ENCODE measurements at places on chromosomes 13 and 19. TPM values are rescaled to one million over a fixed set of nuclear protein-coding genes. Genes with fewer than 3 reads are reported as not detected.

The ZMYM2 gene
- 63.4 TPM for total RNA-seq

The KISS1R gene
- total RNA-seq = not detected

The ADGRE3 gene
- not detected for total RNA-seq

The CATSPERD gene
- not detected for total RNA-seq

The SBK3 gene
- 0.66 TPM for total RNA-seq

The C13orf46 gene
- total RNA-seq = 0.26 TPM

The CLEC11A gene
- 27.5 TPM for total RNA-seq

GRCh38 chr13:42814868-42815267 is 33.5 kb downstream of the FAM216B start:
- DNase-seq = peak; percentile 95

DNA sequence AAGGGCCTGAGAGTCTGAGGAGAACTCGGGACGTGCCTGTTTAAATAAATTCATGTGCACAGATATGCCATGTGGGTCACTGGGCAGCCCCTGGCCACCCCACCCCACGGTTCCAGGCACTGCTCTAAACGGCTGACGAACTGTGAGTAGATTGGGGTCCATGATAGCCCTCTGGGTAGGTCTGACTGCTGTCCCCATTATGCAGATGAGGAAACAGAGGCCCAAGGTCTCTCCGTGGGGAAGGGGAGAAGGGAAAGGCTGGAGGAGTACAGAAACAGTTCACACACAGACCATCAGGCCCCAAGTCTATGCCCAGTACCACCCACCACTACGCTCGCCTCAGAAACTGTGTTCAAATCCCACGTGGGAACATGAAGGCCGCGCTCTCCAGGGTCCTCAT is 14.1 kb downstream of the ZNF787 start:
- no peak for DNase-seq

DNA sequence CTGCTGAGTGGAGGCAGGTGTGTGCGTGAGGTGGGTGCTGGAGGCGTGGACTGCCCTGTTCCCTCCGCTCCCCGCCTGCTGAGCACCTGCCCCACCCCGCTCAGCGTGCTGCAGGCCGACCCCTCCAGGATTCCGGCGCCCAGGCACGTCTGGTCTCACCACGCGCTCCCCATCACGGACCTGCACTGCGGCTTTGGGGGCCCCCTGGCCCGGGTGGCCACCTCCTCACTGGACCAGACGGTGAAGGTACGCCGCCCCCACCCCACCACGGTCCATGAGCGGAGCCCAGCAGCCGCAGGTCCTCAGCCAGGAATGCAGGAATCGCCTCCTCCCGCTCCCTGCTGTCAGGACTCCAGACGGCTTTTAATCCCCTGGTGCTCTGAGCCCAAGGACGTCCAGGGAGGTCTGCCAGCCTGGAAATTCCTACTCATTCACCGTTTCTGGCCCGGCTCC is 6.0 kb downstream of the WDR18 start:
- no peak for DNase-seq

- DNase-seq = no peak
Observed at GRCh38 chr13:34257966-34258365, 440.0 kb downstream of the RFC3 start.

- no peak for DNase-seq
Observed at GRCh38 chr13:41492432-41493260, 35.3 kb downstream of the RGCC start.

GRCh38 chr13:97028441-97029299 is 34.4 kb upstream of the OXGR1 start:
- DNase-seq = peak; percentile 58

DNA sequence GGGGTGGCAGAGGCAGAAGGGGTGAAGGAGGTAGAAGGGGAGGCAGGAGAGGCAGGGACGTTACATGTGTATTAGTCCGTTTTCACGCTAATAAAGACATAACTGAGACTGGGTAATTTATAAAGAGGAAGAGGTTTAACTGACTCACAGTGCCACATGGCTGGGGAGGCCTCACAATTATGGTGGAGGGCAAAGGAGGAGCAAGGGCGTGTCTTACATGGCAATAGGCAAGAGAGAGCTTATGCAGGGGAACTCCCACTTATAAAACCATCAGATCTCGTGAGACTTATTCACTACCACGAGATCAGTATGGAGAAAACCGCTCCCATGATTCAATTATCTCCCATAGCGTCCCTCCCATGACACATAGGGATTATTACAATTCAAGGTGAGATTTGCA is 19.0 kb upstream of the ACOD1 start:
- no peak for DNase-seq

GRCh38 chr19:55333870-55334269 is 5.8 kb upstream of the KMT5C start:
- DNase-seq = no peak

DNA sequence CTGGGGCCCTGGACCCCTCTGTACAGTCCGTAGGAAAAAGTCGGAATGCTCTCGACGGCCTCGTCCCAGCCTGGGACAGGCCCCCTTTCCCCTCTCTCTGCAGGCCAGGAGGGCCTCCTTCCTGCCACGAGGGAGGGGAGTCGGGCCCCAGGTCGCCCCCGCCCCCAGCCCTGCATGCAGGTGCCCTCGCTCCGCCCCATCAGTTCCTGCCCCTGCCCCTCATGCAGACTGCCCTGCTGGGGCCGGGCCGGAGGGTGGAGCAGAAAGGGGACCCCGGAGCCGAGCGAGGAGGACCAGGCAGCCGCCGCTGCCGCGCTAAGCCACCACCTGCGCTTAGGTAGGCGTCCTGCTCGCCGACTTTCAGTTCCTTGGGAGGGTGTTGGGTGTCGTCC is 7.3 kb downstream of the LYL1 start:
- no peak for DNase-seq

DNA sequence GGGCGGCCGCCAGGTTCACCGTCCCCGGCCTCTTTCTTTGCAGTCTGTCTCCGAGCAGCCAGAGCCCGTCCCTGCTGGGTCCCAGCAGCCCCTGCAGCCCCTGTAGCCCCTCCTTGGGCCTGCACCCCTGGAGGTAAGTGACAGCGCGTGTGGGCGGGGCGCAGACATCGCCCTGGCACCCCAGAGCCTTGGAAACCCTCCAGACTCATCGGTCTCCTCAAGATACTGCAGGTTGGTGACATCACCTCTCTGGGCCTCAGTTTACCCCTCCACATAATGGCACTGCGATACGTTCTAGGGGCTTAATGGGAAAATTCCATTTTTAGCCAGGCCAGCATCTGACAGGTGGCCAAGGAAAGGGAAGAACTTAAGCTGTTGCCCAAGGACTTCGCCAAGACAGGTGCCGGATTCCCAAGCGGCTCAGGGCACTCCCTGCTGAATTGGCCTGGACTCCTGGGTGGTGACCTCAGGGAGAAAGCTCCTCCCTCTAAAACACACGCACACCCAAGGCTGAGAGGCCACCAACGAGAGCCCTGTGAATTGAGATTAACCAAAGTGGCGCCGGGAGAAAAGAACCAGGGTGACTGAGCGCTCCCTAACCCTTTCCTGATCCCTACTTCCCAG is 13.1 kb downstream of the MAST3 start:
- DNase-seq = no peak

DNA sequence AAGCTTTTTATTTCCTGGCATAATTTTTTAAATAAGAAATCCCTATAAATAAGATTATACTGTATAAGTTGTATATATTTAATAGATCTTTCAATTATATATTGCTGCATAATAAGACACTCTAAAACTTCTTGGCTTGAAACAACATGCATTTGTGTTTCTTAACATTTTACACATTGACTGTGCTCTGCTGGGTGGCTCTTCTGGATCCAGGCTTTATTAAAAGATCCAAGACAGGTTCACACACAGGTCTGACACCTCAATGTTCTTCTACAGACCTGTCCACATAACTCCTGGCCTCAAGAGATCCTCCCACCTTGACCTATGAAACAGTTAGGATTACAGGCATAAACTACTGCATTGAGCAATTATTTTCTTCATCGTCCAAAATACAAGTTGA is 77.6 kb upstream of the PCDH17 start:
- DNase-seq = no peak

DNA sequence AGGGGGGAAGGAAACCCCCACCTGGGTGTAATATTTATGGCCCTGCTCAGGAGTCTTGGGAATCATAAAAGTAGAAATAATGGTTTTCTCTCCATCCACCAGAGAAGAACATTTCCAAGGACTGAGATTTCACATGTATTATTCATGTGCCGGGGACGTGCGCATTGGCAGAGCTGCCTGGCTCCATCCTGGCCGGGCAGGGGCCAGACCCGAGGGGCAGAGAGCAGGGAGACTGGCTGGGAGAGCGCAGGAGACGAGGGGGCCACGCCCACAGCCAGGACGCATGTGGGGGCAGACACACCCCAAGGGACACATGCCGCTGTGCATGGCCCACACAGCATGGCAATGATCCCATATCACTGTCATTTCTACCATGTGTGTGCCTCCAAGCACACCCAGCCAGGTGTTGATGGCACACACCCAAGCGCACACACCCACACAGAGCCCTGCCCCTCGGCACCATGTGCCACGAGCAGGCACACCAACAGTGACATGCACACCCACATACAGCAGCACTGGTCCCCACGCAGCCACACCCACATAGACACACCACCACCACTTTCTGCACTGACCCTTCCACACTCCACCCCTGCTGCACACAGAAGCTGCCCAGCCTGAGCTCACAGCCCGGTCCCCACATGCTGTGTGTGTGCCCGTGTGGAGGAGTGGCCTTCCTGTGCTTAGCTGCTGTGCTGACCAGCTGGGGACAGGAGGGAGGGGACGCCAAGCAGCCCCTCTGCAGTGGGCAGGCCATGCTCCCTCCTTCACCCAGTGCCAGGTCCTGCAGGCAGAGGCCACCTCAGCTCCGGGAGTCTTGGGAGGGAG is 39.3 kb downstream of the CEBPG start:
- no peak for DNase-seq

DNA sequence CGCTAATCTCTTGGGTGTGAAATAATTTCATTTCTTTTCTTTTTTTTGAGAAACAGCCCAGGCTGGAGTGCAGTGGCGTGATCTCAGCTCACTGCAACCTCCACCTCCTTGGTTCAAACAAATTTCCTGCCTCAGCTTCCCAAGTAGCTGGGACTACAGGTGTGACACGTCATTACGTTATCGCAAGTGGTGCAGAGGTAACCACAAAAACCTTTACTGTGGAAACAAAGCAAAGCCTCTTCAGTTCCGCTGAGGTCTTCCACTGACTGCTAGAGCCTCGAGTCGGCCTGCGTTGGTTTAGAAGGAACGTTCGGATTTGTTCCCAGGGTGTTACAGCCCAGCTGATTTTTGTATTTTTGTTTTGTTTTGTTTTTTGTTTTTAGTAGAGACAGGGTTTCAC is 2.0 kb upstream of the ZNF784 start:
- DNase-seq = no peak

- DNase-seq = peak; percentile 43
Observed at GRCh38 chr13:51213173-51213728, 8.9 kb upstream of the FAM124A start.

GRCh38 chr13:43626994-43627393 is 159.8 kb downstream of the ENOX1 start:
- no peak for DNase-seq

DNA sequence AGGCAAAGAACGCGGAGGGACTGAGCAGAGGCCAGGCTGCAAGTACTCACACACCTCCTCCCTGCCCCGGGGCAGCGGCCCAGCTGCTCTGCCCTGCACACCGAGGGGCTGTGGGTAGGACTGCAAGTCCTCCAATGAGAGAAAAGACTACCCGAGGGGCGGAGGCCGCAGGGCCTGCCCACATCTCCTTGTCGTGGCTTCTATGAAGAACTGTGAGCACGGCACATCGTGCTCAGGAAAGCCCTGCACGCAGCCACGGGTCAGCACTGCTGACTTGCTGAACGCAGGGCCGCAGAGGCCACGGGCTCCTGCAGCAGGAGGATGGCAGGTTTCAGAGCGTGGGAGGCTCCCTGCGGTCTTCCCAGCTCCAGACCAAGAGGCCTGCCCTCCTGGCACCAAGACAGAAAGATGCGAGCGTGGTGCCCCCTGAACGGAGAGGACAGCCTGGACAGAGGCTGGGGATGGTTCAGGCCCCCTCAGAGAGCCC is 37.4 kb downstream of the CEBPG start:
- DNase-seq = no peak

GRCh38 chr19:7562646-7563393 is 27.3 kb downstream of the PNPLA6 start:
- DNase-seq = no peak

DNA sequence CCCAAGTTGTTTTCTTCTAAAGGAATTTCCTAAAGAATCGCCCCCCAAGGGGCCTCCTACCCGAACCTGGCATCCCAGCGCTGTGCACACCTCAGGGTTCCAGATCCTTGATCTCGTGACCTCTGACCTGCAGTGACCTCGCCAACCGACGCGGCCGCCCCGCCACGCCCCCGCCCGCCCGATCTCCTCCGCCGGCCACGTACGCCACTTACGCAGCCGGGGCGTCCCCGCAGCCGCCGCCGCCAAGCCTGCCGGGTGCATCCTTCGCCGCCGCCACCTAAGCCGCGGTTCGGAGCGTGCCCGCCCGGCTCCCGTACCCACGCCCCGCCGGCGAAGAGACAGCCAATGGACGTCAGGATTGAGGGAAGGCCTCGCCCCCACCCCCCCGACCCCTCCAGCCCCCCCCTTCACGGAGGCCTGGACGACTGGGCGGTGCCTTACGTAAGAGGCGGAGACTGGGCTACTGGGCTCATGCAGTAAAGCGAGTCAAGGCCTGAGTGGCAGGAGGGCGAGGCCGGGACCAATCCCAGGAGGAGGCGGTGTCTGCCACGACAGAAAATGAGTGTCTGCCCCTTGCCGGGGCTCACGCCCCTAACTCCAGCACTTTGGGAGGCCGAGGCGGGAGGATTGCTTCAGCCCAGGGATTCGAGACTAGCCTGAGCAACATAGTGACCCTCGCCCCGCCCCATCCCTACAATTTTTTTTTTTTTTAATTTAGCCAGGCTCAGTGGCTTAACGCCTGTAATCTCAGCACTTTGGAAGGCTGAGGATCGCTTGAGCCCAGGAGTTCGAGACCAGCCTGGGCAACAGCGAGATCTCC is at the start of gene YIF1B:
TSS of gene YIF1B (minus strand) at position 291 of the 820 bp plus-strand sequence. CDS start at position 261, 30 bp downstream.
- DNase-seq = peak; percentile 98

DNA sequence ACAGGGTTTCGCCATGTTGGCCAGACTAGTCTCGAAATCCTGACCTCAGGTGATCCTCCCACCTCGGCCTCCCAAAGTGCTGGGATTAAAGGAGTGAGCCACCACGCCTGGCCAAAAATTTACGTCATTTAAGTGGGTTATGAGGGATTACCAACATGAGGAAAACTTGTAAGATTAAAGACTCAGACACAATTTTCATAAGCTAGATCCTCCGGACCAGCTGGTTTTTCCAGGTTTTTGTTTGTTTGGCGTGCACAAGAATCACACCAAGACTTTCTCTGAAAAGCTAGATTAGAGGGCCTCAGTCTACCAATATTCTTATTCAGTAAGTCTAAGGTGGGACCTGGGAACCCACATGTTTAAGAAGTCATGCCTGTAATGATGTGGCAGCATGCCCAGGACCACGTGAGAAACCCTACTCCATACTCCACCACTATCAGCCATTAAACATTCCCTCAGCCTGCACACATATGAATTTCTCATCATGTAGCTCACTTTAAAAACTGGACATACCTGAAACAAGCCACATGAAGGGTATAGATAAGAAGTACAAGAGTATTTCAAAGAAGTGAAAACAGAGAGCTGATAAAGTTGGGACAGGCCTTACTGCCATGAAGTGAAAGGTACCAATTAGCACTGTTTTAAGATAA is 25.7 kb downstream of the DIAPH3 start:
- no peak for DNase-seq

GRCh38 chr13:87778128-87778527 is 107.0 kb downstream of the SLITRK5 start:
- DNase-seq = no peak

GRCh38 chr13:103976371-103976770 is 910.2 kb upstream of the SLC10A2 start:
- DNase-seq = no peak
